Stimulated activated CD8-positive, alpha-beta memory T cell treated with anti-CD3 and anti-CD28 coated beads, Interleukin-7, amount 100 ng/mL, for 1 hour (primary cell): ENCODE measurements at places on chromosomes 12 and 14.

GRCh38 chr14:102900631-102901571, 21.6 kb upstream of the AMN start:
- DNase-seq: no peak

DNA sequence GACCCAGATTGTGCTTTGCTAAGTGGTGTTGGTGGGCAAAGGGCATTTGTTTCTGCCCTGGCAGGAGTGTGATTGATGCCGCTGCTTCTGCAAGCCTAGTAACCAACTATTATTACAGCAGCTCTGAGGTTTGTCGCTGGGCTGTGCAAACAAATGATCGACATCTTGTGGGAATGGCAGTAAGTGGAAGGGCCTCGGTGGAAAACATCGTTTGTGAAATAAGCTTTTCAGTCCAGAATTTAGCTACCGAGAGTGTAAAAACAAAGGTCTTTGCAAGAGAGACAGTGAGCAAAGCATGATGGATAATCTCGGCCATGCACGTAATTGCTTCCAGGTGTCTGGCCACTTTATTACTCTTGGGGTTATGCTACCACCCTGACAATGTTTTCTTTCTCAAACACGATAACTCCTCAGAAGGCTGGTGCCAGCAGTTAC, 397.7 kb upstream of the PRICKLE1 start:
- DNase-seq: no peak

GRCh38 chr12:106074361-106074705, 64.4 kb downstream of the NUAK1 start:
- DNase-seq: no peak

GRCh38 chr12:3617565-3617964, 126.6 kb downstream of the PRMT8 start:
- no peak for DNase-seq

- DNase-seq: no peak
Observed at GRCh38 chr14:71539650-71540285, 392.5 kb upstream of the RGS6 start.

GRCh38 chr12:45803111-45803510, 73.6 kb downstream of the ARID2 start:
- no peak for DNase-seq
